Stimulated activated CD8-positive, alpha-beta memory T cell treated with anti-CD3 and anti-CD28 coated beads, Interleukin-15, amount 100 ng/mL, for 24 hours (primary cell): ENCODE measurements at places on chromosomes 13 and 19.

- DNase-seq = no peak
These were observed 1.6 kb upstream of the DENND1C start for GRCh38 chr19:6483235-6483634.

DNA sequence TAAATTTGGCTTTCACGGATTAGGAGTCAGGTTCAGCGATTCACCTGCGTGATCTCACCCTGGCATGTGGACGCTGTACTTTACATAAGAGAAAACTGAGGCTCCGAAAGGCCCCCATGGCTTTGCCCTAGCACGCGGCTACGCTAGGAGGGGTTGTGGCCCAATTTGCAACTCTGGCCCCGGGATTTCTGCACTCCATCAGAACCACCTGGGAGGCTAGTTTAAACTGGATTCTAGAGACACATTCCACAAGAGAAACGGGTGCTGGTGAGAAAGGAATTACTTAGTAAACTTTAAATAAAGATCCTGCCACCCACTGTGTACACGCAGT lies 6.2 kb downstream of the BCL3 start:
- no peak for DNase-seq

GRCh38 chr19:23855676-23856075 lies 59.0 kb upstream of the ZNF726 start:
- no peak for DNase-seq

- DNase-seq = no peak
These were observed 256.0 kb downstream of the PCDH9 start for GRCh38 chr13:66974174-66974573.

GRCh38 chr13:50991579-50992521 lies 82.3 kb downstream of the RNASEH2B start:
- DNase-seq = no peak

DNA sequence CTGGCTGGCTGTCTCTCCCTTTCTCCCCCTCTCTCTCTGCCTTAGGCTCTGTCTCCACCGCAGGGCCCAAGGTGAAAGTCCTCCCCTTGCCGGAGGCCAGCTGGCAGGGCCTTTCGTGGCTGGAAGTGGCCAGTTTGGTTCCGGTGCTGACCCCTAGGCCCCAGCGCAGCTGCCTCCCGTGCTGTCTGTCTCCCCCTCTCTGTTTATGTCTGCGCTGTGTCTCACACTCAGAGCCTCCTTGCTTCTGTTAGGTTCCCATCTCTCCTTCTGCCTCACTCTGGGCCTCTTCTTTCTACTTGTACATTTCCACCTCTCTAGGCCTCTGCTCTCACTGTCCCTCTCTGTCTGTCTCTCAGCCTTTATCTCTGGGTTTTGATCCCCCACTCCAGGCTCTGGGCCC lies 13.1 kb downstream of the CCDC97 start:
- DNase-seq = no peak

GRCh38 chr13:111488486-111489132 lies 168.2 kb downstream of the TEX29 start:
- DNase-seq = no peak

DNA sequence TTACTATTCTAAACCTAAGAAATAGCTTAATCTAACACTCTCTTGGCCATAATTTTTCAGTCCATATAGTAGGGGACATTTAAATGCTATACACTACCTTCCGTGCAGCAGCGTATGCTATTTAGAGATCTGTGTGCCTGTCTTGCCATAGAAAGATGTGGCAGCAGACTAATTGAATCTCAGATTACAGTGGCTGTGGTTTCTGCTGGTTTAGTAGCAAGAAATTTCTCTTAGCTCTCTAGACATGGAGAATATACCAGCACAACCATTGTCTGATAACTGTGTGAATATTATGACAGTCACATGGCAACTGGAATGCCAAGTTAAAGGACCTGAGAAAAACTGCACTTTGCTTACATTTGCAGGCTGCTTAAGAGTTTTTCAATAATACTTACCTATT lies 672.4 kb upstream of the MIR17HG start:
- DNase-seq = no peak

- DNase-seq = no peak
These were observed 4.8 kb downstream of the ABCC4 start for GRCh38 chr13:95296326-95296925.

DNA sequence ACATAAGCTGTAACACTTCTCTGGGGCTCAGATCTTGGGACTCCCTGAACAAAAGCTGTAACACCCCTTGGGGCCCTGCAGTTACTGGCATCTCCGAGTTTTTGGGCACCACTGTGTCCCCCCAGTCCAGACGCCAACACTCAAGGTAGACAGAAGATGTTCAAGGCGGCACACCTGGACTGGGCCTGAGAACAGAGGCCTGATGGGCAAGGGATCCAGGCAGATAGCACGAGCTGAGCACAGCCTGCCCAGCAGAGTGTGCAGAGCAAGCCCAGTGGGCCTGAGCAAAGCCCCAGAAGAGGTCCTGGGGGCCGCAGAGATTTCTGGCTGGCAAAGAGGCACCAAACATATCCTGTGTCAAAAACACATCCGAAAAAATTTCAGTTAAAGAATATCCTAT lies 1163.3 kb upstream of the PRR20A start:
- DNase-seq = no peak

- no peak for DNase-seq
These were observed 34.8 kb downstream of the VAV1 start for GRCh38 chr19:6807291-6807690.

GRCh38 chr19:8366121-8366581 lies 2.2 kb downstream of the ANGPTL4 start:
- DNase-seq = no peak

- no peak for DNase-seq
These were observed at the start of gene CBARP for GRCh38 chr19:1237754-1238368. CBARP (minus strand) TSS chr19:1238005; CDS start chr19:1236100, 1,905 bp downstream.

- DNase-seq = no peak
These were observed 22.9 kb upstream of the ZFP82 start for GRCh38 chr19:36441339-36441738.

DNA sequence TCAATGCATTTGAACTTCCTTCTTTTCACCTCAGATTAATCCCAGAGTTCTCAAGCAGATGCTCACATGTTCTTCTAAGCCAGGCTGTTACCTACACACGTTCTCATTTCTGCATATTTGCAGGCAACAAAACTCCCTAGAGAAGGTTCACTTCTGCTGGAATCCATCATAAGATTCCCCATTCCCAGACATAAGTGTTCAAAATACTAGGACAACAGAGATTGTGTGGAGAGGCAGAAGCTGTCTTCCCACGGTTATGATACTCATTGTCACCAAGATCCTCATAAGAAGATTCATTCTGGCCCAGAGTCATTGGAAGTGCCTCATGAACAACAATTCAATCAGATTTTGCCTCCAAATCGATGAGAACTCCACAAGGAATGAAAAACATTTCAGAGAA lies 931.6 kb upstream of the MIR17HG start:
- DNase-seq = no peak

GRCh38 chr13:107208889-107209288 lies 641.0 kb upstream of the ARGLU1 start:
- no peak for DNase-seq
